Thyroid gland (tissue), 4 donors: ENCODE measurements at places on chromosomes 5 and 9. TPM values are rescaled to one million over a fixed set of nuclear protein-coding genes. Genes with fewer than 3 reads are reported as not detected.

DNA sequence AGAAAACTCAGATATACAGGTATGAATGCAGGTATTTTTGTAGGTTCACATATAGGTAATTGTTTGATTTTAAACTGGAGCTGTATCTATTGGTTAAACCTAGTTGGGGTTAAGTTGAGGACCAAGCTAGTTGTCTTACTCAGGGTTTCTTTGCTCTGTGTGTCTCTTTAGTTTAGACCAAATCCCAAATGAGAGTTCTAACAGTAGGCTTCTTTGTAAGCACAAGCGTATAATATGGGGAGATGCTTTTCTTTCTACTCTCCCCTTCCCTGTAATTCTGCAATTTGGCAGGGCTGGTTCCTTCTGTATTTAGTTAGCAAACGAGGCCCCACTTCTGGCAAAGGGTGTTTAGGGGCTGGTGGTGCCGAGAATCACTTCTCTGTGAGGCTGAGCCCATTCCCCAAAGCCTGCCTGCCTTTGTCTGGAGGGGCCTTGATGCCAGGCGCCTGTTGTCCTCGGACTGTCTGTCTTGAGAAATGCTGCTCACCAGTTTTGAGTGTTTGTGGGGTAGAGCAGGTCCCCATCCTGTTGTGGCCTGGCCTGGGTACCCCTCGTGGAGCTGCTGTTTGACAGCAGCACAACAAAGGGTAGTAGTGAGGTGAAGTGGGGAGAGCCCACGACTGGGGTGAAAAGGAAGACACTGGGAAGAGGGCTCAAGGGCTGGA, 259.3 kb downstream of the FANCC start:
- H3K4me3 ChIP-seq: no peak overlapping the region
- peaks cover 37% of the 10 kb centered on the region for H3K4me1 ChIP-seq
- no peak for DNase-seq
- no peaks in the 10 kb centered on the region for H3K27me3 ChIP-seq
- no peak overlapping the region for H3K27ac ChIP-seq
- H3K36me3 ChIP-seq: peaks cover 11% of the 10 kb centered on the region

DNA sequence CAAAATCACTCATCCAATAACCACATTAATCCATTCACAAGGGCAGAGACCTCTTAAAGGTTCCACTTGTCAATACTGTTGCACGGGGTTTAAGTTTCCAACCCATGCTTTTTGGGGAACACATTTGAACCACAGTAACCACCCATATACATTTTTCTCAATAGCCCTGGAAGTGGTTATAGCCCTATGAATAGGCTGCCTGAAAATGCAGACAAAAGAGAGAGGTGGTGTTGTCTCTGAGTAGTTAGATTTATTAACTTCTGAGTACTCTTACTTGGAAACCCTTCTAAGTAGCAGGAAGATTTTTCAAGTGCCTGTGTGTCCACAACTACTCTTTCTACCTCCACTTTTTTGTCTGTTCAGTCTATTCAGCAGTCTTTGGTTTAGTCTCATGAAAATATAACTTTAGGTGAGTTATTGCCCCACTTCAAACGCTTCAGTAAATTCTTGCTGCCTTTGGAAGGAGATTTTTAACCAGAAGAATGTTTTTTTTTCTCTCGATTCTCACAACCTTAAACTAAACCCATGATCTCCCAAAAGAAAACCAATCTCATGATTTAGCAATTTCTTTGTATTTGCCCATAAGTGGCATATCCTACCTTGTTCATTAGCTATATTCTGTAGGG, 42.6 kb downstream of the ARHGEF28 start:
- peak overlapping the region; percentile 76 for H3K27ac ChIP-seq
- H3K27me3 ChIP-seq: no peaks in the 10 kb centered on the region
- no peaks in the 10 kb centered on the region for H3K36me3 ChIP-seq

Gene MEGF10
- not detected for total RNA-seq

- H3K27ac ChIP-seq: no peak overlapping the region
- no peaks in the 10 kb centered on the region for H3K36me3 ChIP-seq
- DNase-seq: peak; percentile 1
- H3K27me3 ChIP-seq: no peaks in the 10 kb centered on the region
- H3K4me1 ChIP-seq: peaks cover 5% of the 10 kb centered on the region
- no peak overlapping the region for H3K4me3 ChIP-seq
Observed at GRCh38 chr5:137142346-137142745, 356.8 kb downstream of the SPOCK1 start.

Gene PCDHB12
- 3.6 TPM for total RNA-seq

GRCh38 chr9:89985068-89985467, 380.3 kb downstream of the GADD45G start:
- no peak overlapping the region for H3K4me3 ChIP-seq
- H3K27ac ChIP-seq: no peak overlapping the region
- no peaks in the 10 kb centered on the region for H3K4me1 ChIP-seq

Gene F2RL1
- 14.9 TPM for total RNA-seq

Gene ADAMTS13
- 1.8 TPM for total RNA-seq

GRCh38 chr9:71524996-71525580, 243.2 kb downstream of the CEMIP2 start:
- no peak overlapping the region for H3K27ac ChIP-seq
- H3K27me3 ChIP-seq: no peaks in the 10 kb centered on the region
- H3K36me3 ChIP-seq: no peaks in the 10 kb centered on the region
- DNase-seq: no peak
- no peaks in the 10 kb centered on the region for H3K4me1 ChIP-seq

DNA sequence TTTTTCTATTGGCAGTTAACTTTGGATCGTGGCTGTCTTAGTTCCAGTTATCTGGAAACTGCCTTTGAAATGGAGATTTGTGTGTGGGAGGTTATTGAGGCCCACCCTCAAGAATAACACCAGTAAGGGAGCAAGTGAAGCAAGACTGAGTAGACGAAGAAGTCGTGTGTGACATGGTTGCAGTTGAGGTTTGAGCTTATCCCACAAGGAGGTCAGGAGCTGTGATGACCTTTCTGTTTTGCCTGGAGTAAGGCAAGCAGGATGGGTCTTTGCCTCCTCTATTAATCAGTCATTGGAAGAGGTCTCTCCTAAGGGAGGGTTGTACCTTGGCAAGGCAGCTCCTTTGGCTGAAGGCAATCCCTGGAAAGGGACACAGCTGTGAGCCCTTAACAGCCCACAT, 49.6 kb upstream of the CTXN3 start:
- no peaks in the 10 kb centered on the region for H3K36me3 ChIP-seq
- H3K27me3 ChIP-seq: no peaks in the 10 kb centered on the region
- H3K27ac ChIP-seq: peak overlapping the region; percentile 42
- peak; percentile 42 for DNase-seq

Gene MARVELD2
- 78.4 TPM for total RNA-seq

DNA sequence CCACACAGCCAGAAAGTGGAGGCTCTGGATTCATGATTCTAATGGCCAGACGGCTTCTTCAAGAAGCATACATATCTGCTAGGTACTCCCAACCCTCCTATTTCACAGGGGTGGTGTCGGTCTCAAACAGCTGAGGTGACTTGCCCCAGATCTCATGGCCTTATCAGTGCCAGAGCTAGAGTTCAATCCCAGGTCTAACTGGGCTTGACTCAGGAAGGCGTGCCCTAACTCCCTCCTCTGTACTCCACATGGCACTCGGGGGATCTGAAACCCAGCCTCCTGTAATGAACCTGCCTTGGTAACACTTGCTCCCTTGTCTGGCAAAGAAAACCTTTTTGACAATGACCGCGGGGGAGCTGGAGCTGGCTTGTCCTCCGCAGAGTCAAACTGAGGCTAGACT, 2.1 kb downstream of the QRFP start:
- no peak for DNase-seq
- peaks cover 17% of the 10 kb centered on the region for H3K36me3 ChIP-seq
- H3K4me1 ChIP-seq: peaks cover 8% of the 10 kb centered on the region
- no peak overlapping the region for H3K27ac ChIP-seq

Gene PCDHGA5
- total RNA-seq: 5.3 TPM
